ENCODE measurements at places on chromosomes 3 and 15.

DNA sequence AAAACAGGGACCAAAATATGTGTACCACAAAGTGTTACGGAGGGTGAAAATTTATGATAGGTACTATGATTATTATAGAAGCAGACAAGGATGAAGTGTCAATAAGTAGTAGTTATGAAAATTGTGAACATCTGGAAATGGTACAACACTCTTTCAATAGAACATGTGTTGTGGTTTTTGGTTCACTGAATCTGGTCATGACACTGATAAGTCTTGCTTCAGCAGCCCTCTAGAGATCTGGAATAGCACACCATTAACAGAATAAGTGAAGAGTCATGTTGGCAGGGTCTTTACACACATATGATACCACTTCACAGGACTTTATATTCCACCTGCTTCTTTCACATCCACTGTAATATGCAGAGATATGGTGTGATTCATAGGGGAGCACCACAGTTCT, 985.2 kb upstream of the SEMA6D start:
- no peak for DNase-seq

DNA sequence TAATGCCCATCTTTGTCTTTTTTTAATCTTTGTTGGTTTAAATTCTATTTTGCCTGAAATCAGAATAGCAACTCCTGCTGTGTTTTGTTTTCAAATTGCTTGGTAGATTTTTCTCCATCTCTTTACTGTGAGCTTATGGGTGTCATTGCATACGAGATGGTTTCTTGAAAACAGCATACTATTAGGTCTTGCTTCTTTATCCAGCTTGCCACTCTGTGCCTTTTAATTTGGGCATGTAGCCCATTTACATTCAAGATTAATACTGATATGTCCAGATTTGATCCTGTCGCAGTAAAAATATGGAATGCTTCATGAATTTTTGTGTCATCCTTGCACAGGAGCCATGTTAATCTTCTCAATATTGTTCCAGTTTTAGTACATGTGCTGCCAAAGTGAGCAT, 316.6 kb downstream of the CGGBP1 start:
- DNase-seq = no peak

- DNase-seq = no peak
These were observed 231.0 kb upstream of the ATP11B start for GRCh38 chr3:182562274-182562673.

DNA sequence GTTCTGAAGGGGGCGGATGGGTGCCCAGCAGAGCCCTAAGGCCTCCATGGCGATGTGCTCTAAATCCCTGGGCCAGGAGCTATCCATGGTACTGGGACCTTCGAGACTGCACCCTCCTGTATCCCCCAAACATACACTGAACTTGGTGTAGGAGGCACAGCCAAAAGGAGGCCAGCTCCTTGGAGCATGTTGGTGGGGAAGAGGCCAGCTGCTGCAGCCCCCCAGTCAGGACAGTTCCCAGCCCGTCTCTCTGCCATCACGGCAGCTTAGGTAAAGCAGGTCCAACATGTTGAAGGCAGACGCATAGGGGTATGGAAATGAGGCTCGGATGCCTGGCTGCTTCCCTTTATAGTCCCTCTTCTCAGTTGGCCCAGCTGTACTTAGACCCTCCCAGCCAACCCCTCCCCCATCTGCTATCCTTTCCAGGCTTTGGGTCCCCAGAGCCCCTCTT, 1.8 kb downstream of the CAMKV start:
- peak; percentile 38 for DNase-seq

GRCh38 chr3:87710511-87710910, 348.3 kb downstream of the CGGBP1 start:
- DNase-seq = no peak

GRCh38 chr3:98772022-98772421, 8.9 kb downstream of the ST3GAL6 start:
- DNase-seq = no peak

GRCh38 chr3:141410408-141410807, 42.1 kb downstream of the ZBTB38 start:
- no peak for DNase-seq

DNA sequence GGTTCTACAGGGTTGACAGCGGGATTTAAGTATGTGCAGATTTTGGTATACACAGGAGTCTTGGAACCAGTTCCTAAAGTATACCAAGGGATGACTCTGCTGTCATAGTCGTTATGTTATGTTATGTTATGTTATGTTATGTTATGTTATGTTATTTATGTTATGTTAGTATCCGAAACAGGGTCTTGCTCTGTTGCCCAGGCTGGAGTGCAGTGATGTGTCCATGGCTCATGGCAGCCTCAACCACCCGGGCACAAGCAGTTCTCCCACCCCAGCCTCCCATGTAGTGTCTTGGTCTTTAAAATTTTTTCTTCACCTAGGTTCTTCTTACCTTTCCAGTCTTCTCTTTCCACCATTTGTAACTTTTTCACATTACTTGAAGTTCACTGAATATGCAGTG, 21.7 kb downstream of the PPP4R2 start:
- no peak for DNase-seq

GRCh38 chr3:143280984-143281383, 161.4 kb downstream of the CHST2 start:
- DNase-seq = no peak

DNA sequence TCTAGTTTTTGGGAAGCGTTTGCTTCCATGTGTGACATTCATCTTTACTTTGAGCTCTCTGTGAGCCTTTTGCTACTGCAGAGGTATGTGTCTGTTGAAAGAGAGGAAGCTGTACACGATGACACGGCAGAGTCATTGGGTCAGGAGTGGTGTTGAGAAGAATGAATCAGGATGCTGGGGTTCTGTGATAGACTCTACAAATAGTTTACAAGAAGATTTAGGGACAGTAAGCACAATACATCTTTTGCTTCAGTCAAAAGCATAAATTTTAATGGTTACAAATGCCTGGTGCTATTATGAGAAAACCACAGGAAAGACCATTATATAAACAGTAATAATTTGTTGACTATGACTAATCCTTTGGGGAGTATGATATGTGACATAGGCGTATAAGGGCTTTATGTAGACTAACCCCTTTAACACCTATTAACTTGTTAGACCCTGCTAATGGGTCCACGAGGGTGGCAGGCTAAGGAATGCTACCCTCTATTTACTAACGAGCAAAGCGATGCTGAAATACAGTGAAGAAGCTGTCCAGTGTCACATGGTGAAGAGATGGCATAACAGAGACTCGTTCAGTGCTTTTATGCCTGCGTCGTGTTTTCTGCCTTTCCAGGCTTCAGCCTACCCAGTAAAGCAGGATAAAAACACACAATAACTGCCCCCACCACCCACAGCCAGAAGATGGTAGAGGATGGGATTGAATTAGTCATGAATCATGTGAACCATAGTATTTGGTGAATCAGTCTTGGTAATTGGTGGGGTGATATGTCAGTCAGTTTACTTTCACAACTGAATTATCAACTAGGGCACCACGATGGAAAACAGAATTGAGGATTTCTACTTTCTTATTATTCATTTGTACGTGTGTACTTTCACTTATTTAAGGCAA, 118.8 kb downstream of the LPP start:
- no peak for DNase-seq

- peak; percentile 88 for DNase-seq
These were observed 1.5 kb upstream of the TNK2 start for GRCh38 chr3:195909644-195910498.
